ENCODE measurements at places on chromosomes 13 and 19. TPM values are rescaled to one million over a fixed set of nuclear protein-coding genes. Genes with fewer than 3 reads are reported as not detected.

DNA sequence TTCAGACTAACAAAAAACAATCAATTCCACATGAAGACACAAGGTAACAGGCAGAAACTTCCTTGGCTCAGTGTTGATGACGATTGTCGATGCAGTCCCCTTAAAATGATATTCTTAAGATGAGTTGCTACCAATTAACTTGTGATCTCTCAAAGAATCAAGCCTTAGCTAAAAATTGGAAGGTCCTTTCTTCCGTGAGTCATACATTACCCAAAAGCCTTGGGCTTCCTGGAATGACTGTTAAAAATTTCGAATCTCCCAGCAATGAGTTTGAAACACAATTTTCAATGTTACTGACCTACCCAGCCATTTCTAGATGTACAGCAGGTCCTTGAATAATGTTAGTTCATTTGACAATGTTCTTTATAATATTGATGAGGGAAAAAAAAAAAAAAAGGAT, 28.0 kb upstream of the RB1 start:
- DNase-seq: no peak

DNA sequence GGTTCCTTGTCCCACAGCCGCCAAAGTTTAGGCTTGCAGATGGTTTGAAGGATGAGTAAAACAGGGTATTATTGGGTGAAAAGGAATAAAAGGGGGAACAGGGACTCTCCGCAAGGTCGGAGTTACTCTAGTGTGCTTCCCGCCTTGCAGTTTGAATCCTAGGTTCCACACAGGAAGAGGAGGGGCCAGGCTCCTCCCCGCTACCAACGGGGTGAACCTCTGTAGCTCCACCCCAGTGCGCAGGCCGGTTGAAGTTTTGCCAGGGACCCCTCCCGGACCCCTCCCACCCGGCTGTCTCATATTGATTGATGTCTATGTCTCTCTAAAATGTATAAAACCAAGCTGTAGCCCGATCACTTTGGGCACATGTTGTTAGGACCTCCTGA, 11.6 kb upstream of the GTF2F2 start:
- no peak for DNase-seq

EXOC3L2 gene
- not detected for polyA plus RNA-seq

PDX1 gene
- not detected for polyA plus RNA-seq

NKPD1 gene
- polyA plus RNA-seq: not detected

DNA sequence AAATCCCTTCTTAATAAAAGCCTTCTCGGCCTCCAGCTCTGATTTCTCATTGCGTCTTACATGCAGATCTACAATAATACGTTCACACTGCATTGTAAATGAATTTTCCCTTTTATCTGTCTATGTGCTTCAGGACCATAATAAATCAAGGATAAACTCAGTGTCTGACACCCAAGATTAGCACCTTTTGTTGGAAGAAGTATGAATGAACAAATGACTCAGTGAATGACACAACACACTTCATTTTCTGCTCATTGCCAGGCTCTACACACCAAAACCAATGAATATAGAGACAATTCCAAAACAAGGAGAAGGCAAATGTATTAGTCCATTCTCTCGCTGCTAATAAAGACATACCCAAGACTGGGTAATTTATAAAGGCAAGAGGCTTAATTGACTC, 1224.4 kb downstream of the EFNB2 start:
- no peak for DNase-seq

- DNase-seq: no peak
These were observed 104.0 kb downstream of the COL4A2 start for GRCh38 chr13:110410936-110411687.

DNA sequence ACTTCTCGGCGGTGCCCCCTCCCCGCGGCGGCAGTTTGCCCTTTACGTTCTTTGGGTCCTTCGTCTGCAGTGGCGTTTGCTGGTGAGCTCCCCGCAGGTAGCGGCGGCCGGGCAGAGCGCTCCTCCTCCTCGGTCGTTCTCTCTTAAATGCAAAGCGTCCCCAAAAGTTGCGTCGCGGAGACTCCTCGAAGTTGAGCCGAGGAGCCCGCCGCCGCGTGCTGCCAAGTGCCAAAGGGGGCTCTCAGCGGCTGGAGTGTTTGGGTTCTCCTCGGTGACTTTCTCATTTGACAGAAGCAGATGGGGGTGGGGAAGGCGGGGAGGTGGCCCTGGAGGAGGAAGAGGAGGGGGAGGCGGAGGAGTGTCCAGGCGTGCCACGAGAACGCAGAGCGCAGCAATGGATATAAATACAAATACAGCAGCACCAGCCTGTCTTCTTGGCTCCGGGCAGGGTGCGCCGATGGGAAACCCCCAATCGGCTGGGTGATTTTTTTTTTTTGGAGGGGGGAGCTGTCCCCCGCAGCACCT, at the start of gene SOX21:
TSS of gene SOX21 (minus strand) at position 259 of the 525 bp plus-strand sequence. CDS start 496 bp downstream, outside the sequence.
- no peak for DNase-seq

SLITRK6 gene
- 9.0 TPM for polyA plus RNA-seq

NMRK2 gene
- 279 TPM for polyA plus RNA-seq

GRCh38 chr19:8132858-8133458, 16.4 kb downstream of the FBN3 start:
- no peak for DNase-seq

DNA sequence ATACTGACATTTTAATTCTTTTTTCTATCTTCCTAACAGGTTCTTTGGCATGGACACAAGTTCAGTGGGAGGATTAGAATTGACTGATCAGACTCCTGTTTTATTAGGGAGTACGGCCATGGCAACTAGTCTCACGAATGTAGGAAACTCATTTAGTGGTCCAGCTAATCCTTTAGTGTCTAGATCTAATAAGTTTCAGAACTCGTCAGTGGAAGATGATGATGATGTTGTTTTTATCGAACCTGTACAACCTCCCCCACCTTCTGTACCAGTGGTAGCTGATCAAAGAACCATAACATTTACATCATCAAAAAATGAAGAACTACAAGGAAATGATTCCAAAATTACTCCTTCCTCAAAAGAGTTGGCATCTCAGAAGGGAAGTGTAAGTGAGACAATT, 34.5 kb downstream of the ZMYM2 start:
- no peak for DNase-seq

- DNase-seq: no peak
These were observed 7.7 kb upstream of the CDADC1 start for GRCh38 chr13:49240017-49240416.

TMEM91 gene
- polyA plus RNA-seq: 5.7 TPM

- no peak for DNase-seq
These were observed 13.6 kb upstream of the FCHO1 start for GRCh38 chr19:17737690-17738153.

GRCh38 chr13:76160961-76161925, 525.1 kb downstream of the LMO7 start:
- DNase-seq: peak; percentile 72

- no peak for DNase-seq
These were observed 62.6 kb downstream of the MAP4K1 start for GRCh38 chr19:38555200-38555599.

MBD3 gene
- polyA plus RNA-seq: not detected

RASGRP4 gene
- polyA plus RNA-seq: 2.7 TPM

DNA sequence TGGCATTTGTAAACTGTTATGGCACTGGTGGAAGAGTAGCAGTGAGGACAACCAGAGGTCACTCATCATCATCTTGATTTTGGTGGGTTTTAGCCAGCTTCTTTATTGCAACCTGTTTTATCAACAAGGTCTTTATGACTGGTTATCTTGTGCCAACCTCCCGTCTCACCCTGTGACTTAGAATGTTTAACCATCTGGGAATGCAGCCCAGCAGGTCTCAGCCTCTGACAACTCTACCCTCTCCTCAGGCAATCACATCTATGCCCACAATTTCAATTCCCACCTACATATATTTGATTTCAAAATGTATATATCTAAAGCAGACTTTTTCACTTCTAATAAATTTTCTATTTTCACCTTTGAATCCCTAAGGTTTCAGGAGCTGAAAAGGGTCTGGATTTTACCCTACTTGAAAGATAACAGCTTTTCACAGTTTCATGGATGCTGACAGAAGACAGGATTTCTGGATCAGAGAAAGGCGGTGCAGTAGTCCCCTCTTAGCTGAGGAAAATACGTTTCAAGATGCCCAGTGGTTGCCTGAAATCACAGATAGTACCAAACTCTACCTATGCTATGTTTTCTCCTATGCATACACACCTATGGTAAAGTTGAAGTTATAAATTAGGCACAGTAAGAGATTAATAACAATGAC, 1171.8 kb downstream of the DIAPH3 start:
- DNase-seq: no peak

IGFL2 gene
- polyA plus RNA-seq: not detected

DNA sequence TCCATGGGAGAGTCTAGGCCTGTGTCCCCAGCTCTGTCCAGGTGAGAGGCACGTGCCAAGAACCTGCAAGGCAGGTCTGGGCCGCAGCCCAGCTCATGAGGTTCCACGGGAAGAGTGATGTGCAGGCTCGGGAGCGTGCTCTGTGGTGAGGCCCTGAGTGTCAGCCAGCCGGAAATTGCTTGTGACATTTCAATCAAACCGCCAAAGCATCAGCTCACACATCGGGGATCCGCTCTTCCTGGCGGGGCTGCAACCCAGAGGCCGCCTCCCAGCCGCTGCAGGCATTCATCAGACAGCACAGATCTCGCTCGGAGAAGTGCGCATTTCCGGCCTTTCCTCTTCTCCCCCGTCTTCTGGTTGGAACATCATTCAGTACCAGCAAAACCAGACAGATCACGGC, 109.3 kb downstream of the KDM4B start:
- no peak for DNase-seq

GRCh38 chr13:54852831-54853230, 1824.2 kb downstream of the OLFM4 start:
- DNase-seq: no peak

HSH2D gene
- polyA plus RNA-seq: 0.20 TPM

SCN1B gene
- polyA plus RNA-seq: 7.1 TPM

SERP2 gene
- polyA plus RNA-seq: 6.7 TPM

- DNase-seq: peak; percentile 37
These were observed 396 bp downstream of the RTN2 start for GRCh38 chr19:45496349-45496953.

GRCh38 chr13:47647001-47647400, 354.1 kb downstream of the SUCLA2 start:
- DNase-seq: no peak

TSKS gene
- polyA plus RNA-seq: 1.0 TPM

NECTIN2 gene
- polyA plus RNA-seq: 40.8 TPM

DNA sequence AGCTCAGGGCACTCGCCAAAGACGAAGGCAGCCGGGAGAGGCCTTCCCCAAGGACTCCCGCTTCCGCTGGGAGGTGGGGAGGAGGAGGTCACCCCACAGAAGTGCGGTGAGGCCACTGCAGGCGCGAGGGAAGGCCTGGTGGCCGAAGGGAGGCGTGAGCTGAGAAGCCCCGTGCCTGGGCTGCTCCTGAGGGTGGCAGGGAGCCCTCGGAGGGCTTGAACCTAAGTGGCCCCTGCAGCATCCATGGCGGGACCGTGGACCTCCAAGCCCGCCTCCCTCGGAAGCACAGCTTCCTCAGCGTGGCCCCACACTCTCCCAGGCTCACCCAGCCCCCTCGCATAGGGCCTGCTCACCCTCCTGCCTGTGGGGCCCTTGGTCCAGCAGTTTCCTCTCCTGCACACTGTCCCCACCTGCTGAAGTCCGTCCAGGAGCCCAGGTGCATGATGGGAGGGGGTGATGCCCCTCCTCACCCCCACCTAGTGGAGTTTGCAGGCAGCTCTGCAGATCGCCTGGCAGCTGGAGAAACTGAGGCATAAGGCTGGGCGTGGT, 25.9 kb downstream of the EFNA2 start:
- DNase-seq: no peak

- DNase-seq: no peak
These were observed 63.4 kb downstream of the EFNB2 start for GRCh38 chr13:106471957-106472543.
